ENCODE measurements at places on chromosomes 13 and 19.

GRCh38 chr13:30523211-30523610 is 57.5 kb upstream of the HMGB1 start:
- no peak for DNase-seq

GRCh38 chr13:45941261-45941660 is 89.7 kb upstream of the SIAH3 start:
- DNase-seq, result no peak

DNA sequence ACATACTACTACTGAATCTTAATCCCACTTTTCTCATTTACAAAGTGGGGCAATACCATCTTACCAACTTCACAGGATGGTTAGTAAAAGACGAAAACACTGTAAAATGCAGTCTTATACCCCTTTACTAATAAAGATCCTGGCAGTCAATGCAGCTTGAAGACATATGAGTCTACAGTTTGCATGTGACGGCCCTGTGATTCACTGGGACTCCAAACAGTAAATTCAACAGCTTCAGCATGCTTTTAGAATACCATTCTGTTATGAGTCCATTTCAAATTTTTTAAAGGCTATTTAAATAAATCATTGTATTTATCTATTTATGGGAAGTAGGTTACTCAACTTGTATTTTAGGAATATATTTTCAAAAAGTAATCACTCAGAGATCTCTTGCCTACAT is 629.1 kb downstream of the LIG4 start:
- DNase-seq, result no peak

- DNase-seq, result no peak
Observed at GRCh38 chr13:23433171-23434153, at the start of gene SACS. TSS of gene SACS (minus strand) at chr13:23433702. CDS start at chr13:23411239, 22,463 bp downstream.
